ENCODE measurements at places on chromosomes 4 and X.

DNA sequence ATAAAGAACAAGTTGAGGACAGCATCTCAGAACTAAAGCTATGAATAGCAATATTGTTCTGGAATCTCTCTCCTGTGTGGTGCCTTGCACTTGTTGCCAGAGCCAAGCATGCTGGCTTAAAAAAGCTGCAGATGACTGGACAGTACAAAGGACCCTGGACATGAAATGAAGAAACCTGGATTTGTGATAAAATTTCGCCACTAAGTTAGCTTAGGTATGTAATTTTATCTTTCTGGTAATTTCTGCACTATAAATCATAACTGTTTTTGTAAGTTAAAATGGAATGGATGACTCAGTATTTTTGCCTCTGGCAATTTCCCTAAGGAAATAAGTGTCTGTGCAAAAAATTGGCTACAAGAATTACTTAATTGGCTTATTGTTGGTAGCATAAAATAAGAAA lies 317.2 kb downstream of the CAMK2D start:
- no peak for DNase-seq

GRCh38 chrX:39760930-39761329 lies 336.8 kb downstream of the BCOR start:
- no peak for DNase-seq

DNA sequence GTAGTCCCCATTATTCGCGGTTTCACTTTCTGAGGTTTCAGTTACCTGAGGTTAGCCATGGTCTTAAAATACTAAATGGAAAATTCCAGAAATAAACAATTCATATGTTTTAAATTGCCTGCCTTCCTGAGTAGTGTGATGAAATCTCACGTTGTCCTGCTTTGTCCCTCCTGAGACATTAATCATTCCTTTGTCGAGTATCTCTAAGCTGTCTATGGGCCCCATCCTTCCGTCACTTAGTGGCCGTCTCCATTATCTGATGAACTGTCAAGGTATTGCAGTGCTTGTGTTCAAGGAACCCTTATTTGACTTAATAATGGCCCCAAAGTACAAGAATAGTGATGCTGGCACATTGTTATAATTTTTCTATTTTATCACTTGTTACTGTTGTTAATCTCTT lies 94.8 kb downstream of the ADGRL3 start:
- no peak for DNase-seq

- peak; percentile 76 for DNase-seq
Observed at GRCh38 chr4:41475402-41475801, 62.6 kb upstream of the LIMCH1 start.

- DNase-seq, result no peak
Observed at GRCh38 chr4:41586675-41587225, 48.8 kb downstream of the LIMCH1 start.
